ENCODE measurements at places on chromosomes 3 and 15.

DNA sequence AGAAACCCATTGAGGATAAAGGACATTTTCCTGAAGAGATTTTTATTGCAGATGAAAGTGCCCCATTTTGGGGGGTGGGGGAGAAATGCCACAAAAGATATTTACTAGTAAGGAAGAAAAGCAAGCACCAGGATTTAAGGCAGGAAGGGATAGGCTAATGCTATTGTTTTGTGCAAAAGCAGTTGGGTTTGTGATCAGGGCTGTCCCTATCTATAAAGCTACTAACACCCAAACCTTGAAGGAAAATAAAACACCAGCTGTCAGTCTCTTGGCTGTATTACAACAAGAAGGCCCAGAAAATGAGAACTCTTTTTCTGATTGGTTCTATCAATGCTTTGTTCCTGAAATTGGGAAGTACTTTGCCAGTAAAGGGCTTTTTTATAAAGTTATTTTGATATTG is 56.0 kb downstream of the CD200 start:
- DNase-seq, result no peak

DNA sequence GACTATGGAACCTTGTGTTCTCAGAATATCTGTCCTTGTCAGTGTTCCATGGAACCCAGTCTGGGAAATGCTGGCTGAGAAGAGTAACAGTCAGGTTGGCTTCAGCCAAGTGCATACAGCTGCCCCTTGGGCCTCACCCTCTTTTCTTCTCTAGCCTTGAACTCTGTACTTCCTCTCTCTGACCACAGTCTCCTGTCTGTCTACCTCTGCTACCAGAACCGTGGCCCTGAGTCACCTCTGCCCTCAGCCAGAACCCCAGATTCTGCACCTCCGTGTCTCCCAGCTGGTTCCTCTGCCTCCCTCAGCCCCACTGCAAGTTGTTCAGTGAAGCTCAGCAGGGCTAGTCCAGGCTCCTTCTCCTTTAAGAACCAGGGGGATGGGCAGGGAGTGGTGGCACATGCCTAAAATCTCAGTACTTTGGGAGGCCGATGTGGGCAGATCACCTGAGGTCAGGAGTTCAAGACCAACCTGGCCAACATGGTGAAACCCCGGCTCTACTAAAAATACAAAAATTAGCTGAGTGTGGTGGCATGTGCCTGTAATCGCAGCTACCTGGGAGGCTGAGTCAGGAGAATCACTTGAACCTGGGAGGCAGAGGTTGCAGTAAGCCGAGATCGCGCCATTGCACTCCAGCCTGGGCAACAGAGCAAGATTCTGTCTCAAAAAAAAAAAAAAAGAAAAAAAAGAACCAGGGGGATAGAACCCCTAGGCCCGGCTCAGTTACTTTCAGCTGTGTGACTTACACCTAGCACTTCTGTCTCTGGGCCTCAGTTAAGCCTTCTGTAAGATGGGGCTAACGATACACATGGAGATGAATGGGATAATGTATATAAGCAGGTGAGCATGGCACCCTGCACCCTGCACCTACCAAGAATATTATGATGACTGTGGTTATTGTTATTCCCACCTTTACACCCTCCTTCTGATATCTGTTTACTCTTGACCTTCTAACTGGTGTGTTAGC is 24.3 kb upstream of the TATDN2 start:
- no peak for DNase-seq

DNA sequence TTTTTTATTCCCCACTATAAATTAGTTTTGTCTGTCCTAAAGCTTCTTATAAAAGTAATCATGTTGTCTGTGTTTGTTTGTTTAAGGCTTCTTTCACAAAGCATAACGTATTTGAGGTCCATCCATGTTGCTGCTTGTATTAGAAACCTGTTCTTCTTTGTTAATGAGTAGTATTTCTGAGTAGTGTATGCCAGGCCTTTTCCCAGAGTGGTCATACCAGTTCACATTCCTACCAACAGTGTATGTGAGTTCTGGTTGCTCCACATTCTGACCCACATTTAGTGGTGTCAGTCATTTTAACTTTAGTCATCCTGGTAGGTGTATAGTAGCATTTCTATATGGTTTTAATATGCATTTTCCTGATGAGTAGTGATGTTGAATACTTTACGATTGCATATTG is 98.6 kb downstream of the NEO1 start:
- DNase-seq, result peak; percentile 81

GRCh38 chr3:66158933-66159683 is 61.7 kb upstream of the SLC25A26 start:
- no peak for DNase-seq
